ENCODE measurements at places on chromosomes 12 and 14. TPM values are rescaled to one million over a fixed set of nuclear protein-coding genes. Genes with fewer than 3 reads are reported as not detected.

- DNase-seq = no peak
Observed at GRCh38 chr12:110004598-110004997, 5.4 kb downstream of the ANKRD13A start.

GRCh38 chr12:65566751-65567150, 257.5 kb upstream of the HMGA2 start:
- DNase-seq = no peak

Gene TSPAN19
- total RNA-seq = not detected

DNA sequence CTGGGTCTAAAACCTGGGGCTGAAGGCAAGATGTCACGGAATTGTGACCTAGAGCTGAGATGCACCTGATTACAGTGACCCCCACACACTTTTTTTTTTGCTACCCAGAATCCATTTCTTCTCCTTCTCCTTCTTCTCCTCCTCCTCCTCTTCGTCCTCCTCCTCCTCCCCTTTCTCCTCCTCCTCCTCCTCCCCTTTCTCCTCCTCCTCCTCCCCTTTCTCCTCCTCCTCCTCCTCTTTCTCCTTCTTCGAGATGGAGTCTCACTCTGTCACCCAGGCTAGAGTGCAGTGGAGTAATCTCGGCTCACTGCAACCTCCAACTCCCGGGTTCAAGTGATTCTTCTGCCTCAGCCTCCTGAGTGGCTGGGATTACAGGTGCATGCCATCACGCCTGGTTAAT, 19.4 kb upstream of the FLVCR2 start:
- no peak for DNase-seq

GRCh38 chr14:75933712-75934296, 48.0 kb downstream of the TGFB3 start:
- DNase-seq = no peak

DNA sequence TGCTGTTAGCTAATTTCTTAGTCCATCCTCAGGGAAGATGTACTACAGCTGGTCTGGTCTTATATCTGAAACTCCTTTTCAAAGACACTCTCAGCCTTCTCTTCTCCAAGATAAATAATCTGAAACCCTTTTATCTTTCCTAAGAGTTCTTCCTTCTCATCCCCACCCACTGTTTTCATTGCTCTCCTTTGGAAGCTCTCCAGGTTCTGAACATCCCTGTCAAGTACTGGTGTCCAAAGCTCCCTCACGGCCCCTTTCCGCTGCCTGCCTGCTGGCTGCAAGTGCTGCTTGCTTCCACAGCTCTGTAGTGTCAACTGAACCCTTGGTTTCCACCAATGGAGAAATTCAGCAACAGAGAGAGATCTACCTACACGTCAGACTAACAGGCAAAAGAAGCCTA, 6.6 kb upstream of the SLC6A13 start:
- no peak for DNase-seq

DNA sequence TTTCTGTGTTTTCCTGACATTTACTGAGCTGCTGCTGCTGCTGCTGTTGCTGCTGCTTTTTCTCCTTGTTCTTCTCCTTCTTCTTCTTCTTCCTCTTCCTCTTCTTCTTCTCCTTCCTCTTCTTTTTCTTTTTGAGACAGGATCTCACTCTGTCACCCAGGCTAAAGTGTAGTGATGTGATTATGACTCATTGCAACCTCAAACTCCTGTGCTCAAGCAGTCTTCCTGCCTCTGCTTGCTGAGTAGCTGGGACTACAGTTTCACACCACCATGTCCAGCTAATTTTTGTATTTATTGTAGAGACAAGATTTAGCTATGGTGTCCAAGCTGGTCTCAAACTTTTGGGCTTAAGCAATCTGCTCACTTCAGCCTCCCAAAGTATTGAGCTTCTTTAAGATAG, 95.8 kb downstream of the TMTC3 start:
- DNase-seq = no peak

DNA sequence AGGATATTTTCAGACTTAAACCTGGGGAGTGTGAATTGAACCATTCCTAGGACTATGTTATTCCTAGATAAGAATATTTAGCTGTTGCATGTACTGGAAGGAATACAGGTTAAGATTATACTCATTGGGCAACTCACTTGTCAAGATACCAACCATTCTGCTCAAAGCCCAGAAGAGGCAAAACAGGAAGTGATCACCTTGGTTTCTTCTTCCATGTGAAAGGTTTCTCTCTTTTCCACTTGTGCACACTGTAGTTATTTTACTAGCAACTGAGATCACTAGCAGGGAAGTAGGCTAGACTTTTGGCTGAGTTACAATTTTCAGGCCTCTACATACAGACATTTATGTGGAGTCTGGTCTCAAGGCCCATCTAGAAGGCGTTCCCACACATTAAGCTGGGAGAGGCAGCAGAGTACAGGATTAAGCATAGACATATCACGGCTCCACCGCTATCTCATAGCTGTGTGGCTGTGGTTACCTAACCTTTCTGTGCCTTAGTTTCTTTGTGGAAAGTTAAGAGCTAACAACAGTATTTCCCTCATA, 83.9 kb upstream of the FERMT2 start:
- no peak for DNase-seq

Gene ERG28
- total RNA-seq = 8.6 TPM

Gene ZFYVE26
- 42.2 TPM for total RNA-seq

Gene ITGA7
- total RNA-seq = 27.2 TPM

- no peak for DNase-seq
Observed at GRCh38 chr12:42196723-42197603, 41.1 kb downstream of the YAF2 start.

Gene RIPK3
- 70.1 TPM for total RNA-seq

GRCh38 chr14:33510063-33510481, 440.8 kb downstream of the EGLN3 start:
- no peak for DNase-seq

DNA sequence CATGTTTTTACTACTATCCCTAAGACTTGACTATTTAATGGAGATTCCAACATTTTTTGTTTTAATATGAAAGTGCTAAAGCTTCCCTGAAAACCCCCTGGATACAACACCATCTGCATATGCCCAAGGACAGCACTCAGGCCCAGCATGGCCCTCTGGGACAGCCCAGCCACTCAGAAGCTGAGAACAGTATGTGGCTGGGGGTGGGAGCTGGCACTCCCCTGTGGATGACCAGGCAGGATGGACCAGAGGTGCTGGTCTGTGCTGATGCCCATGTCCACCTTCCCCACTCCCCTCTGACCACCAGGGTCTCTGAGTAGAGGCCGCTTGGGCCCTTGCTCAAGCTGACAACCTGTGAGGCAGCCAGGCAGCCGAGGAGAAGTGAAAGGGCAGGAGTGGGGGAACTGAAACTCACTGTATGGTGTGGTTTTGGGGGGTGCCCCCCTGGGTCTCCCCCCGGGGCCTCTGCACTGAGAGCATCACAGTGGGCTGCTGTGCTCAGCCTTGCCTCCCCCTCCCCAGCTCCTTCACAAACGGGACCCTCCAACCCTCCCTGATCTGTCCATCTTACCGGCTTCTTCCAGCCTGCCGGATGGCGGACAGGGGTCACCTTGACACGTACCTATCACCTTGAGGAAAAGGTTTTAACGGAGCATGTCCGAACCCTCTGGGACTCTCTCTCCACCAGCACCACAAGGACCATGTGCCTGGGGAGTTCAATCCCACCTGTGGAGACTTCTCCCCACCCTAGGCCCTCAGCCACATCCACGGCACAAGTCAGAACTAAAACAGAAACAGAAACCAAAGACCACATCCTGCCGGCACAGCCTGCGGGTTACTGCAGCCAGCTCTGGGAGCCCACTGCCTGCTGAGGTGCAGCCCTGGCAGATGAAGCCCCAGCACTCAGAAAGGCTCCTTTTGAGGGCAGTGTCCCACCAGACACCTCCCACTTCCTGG, at the start of gene TMEM229B:
TMEM229B (minus strand) TSS at position 785 of the 957 bp plus-strand sequence. CDS start 14,798 bp downstream, outside the sequence.
- DNase-seq = peak; percentile 80

- DNase-seq = no peak
Observed at GRCh38 chr12:128383357-128383937, 116.5 kb downstream of the TMEM132C start.

Gene APOLD1
- 5.5 TPM for total RNA-seq

Gene GPR84
- total RNA-seq = not detected

- no peak for DNase-seq
Observed at GRCh38 chr12:54040148-54040494, 7.3 kb downstream of the HOXC5 start.
